ENCODE measurements at places on chromosomes 7 and 10. TPM values are rescaled to one million over a fixed set of nuclear protein-coding genes. Genes with fewer than 3 reads are reported as not detected.

DNA sequence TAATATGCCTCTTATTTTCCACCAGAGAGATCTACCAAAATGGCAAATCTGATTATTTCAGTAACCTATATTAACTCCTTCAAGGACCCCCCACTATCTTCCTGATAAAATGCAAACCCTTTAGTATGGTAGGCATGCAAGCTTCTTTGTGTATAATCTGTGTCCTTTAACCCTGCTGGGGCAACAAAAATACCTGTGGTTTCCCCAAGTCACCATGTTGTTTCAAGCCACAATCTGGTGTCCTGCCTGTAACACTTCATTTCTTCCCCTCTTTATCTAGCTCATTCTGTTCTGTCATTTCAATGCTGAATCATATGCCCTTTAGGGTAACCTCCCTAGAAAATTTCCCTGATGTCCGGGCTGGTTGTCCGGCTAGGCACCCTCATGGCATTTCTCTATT lies 5.3 kb downstream of the CALCR start:
- H3K27me3 ChIP-seq, result peaks cover 17% of the 10 kb centered on the region
- H3K27ac ChIP-seq, result no peak overlapping the region
- no peaks in the 10 kb centered on the region for H3K4me1 ChIP-seq
- DNase-seq, result no peak

GRCh38 chr10:43844221-43844620 lies 195.5 kb upstream of the ZNF32 start:
- H3K27me3 ChIP-seq, result no peaks in the 10 kb centered on the region
- H3K4me3 ChIP-seq, result no peak overlapping the region
- H3K4me1 ChIP-seq, result peaks cover 17% of the 10 kb centered on the region
- DNase-seq, result no peak
- no peaks in the 10 kb centered on the region for H3K36me3 ChIP-seq

GRCh38 chr10:87816898-87817608 lies 973 bp downstream of the ATAD1 start:
- H3K4me3 ChIP-seq, result peak overlapping the region; percentile 72
- no peak for DNase-seq
- peaks cover 4% of the 10 kb centered on the region for H3K36me3 ChIP-seq
- H3K27me3 ChIP-seq, result no peaks in the 10 kb centered on the region
- peaks cover 23% of the 10 kb centered on the region for H3K4me1 ChIP-seq

DNA sequence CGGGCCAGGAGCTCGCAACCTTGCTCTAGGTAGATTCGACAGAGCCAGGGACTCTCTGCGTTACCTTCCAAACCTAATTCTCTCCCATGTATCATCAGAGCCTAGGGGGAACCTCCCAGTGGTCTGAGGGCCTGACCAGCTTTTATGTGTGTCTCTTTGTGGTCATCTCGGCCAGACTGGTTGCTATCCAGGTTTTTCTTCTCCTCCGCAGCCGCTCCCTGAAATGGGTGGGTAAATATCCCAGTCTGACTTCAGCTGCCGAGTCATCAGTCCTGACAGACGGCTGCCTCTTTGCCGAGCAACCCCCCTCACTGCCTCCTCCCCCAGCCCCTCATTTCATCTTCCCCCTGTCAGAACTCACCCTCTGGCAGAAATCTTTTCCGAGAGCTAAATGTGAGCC lies 578.1 kb downstream of the LRMDA start:
- no peak overlapping the region for H3K4me3 ChIP-seq
- H3K36me3 ChIP-seq, result no peaks in the 10 kb centered on the region
- no peaks in the 10 kb centered on the region for H3K27me3 ChIP-seq
- no peak overlapping the region for H3K27ac ChIP-seq
- DNase-seq, result no peak

- peak; percentile 63 for DNase-seq
- H3K27ac ChIP-seq, result no peak overlapping the region
- no peak overlapping the region for H3K4me3 ChIP-seq
- no peaks in the 10 kb centered on the region for H3K27me3 ChIP-seq
Observed at GRCh38 chr7:132030086-132030568, 473.7 kb upstream of the PODXL start.

DNA sequence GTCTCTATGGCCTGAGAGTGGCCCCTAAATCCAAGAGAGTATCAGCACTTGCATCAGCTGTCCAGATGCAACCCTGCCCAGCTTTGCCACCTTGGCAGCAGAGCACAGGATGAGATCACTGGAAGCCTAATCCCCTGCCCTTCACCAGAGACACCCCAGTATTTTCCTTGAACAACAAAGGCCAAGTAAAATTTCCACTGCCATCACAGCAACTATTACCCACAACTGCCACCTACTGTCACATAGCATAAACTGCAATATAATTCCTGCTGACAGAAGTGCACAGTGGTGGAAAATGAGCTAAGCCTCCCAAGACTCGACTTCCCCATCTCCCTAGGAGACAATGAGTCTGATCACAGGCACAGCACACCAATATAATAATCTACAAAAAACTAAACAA lies 462.8 kb upstream of the ZWINT start:
- no peak overlapping the region for H3K4me3 ChIP-seq
- no peaks in the 10 kb centered on the region for H3K36me3 ChIP-seq
- no peaks in the 10 kb centered on the region for H3K4me1 ChIP-seq
- no peak overlapping the region for H3K27ac ChIP-seq
- H3K27me3 ChIP-seq, result no peaks in the 10 kb centered on the region

DNA sequence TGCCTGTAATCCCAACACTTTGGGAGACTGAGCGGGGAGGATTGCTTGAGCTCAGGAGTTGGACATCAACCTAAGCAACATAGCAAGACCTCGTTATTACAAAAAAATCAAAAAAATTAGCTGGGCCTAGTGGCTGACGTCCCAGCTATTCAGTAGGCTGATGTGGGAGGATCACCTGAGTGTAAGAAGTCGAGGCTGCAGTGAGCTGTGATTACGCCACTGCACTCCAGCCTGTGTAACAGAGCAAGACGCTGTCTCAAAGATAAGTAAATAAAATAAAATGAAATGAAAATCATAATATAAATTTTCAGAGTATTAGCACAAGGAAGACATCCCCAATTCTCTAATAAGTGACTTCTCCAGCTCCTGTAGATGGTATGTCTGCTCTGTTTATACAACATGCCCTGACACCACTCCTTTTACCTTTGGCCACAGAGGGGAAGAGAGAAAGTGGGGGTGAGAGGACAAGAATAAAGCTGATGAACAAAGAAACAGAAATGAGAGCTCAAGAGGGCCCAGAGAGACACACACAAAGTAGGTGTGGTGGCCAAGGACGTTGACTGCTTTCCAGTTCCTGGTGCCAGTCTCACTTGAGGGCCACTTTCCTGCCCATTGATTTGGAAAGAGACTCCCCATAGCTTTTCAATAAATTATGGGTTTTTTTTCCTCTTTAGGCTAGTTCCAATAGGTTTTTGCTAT lies 62.9 kb downstream of the PTTG1IP2 start:
- no peaks in the 10 kb centered on the region for H3K36me3 ChIP-seq
- H3K27ac ChIP-seq, result no peak overlapping the region
- H3K27me3 ChIP-seq, result no peaks in the 10 kb centered on the region

DNA sequence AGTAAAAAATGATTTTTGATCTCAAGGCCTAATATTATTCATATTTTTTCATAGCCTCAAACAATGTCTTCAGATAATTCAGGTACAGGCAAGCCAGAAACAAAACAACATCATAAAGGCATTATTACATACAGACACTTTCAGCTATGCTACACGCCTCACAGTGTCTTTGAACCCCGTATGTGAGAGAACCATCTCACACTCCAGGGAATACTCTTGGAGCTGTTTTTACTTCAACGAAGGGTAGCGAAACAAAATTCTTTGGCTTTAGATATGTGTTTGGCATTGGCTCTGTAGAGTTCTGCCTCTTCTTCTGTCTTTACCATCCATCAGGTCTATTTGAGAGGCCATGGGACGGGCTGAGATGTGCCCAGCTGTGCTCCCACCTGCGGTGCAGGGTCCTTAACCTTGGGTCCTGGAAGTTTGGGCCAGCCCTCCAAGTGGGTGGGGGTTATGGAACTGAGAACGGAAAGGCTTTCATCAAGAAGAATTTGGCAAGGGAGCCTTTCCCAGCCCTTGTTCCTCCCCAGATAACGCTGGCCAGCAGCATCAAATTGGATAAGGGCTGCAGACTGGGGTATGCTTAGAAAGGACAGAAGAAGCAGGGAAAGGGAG lies 276.9 kb downstream of the TCF7L2 start:
- DNase-seq, result no peak
- H3K27ac ChIP-seq, result no peak overlapping the region
- peaks cover 10% of the 10 kb centered on the region for H3K27me3 ChIP-seq
- H3K4me3 ChIP-seq, result no peak overlapping the region

DNA sequence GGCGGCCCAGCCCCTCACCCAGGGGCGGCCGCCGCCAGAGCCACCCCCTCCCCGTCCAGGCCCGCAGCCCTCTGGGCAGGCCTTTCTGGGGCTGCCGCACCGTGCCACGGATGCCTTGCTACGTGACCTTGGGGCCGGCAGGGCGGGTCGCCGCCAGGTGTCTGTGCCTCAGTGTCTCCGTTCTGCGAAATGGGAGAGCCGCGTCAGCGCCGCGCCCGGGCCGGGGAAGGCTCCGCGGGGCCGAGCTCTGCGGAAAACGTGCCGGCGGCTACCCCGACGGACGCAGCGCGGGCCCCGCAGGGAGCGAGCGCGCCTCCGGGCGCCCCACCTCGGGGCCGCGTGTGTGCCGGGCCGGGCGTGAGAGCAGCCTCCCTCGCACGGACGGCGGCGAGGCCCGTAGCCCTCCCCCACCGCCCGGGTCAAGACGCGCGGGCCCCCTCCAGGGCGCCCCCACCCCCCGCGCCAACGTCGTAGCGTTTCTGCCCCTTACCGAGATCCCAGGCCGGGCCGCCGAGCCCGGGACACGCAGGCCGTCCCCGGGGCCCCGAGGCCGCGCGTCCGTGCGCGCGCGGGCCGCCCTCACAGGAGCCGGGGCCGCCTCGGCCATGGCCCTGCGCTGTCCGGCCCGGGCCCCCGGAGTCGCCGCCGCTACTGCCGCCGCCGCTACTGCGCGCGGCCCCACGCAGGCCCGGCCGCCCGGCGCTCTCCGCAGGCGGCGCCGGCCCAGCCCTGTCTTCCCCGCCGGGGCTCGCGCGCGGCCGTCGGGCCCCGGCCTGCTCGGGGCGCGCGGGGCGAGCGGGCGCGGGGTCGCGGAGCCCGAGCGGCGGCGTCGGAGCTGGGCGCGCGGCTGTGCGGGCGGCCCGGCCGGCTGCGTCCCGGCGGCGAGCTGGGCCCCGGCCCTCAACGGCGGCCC lies 1.1 kb downstream of the ZNF777 start:
- H3K36me3 ChIP-seq, result peaks cover 16% of the 10 kb centered on the region
- peaks cover 19% of the 10 kb centered on the region for H3K4me1 ChIP-seq
- H3K27ac ChIP-seq, result no peak overlapping the region
- peak overlapping the region; percentile 85 for H3K4me3 ChIP-seq
- DNase-seq, result no peak
- H3K27me3 ChIP-seq, result no peaks in the 10 kb centered on the region

- no peak overlapping the region for H3K27ac ChIP-seq
- H3K36me3 ChIP-seq, result no peaks in the 10 kb centered on the region
- H3K4me1 ChIP-seq, result no peaks in the 10 kb centered on the region
- H3K4me3 ChIP-seq, result no peak overlapping the region
Observed at GRCh38 chr7:49631071-49631815, 142.2 kb upstream of the VWC2 start.

DNA sequence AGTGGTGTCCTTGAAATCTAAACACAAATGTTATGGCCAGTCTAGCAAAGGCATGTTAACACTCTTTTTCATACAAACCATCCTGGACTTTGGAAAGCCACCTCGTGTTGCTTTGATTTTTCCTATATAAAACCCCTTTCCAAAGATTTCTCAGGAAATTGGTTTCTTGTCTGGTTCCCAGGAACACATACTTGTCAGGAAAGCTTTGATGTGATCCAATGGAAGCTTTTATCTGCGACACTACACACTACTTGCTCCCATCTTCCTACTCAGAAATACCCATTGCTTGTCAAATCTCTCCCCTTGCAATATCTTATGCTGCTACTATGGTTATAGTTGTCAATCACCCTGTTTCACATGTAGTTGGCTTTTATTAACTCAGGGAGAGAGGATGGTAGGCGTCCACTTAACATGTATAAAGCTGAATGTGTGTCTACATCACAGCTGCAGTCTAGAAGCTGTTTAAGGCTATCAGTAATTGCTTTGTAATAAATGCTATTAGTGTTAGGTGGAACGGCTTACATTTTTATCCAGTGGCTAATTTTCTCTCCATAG lies 189.6 kb downstream of the GPAM start:
- no peak overlapping the region for H3K4me3 ChIP-seq
- no peaks in the 10 kb centered on the region for H3K36me3 ChIP-seq
- H3K4me1 ChIP-seq, result no peaks in the 10 kb centered on the region
- no peaks in the 10 kb centered on the region for H3K27me3 ChIP-seq
- no peak for DNase-seq

DNA sequence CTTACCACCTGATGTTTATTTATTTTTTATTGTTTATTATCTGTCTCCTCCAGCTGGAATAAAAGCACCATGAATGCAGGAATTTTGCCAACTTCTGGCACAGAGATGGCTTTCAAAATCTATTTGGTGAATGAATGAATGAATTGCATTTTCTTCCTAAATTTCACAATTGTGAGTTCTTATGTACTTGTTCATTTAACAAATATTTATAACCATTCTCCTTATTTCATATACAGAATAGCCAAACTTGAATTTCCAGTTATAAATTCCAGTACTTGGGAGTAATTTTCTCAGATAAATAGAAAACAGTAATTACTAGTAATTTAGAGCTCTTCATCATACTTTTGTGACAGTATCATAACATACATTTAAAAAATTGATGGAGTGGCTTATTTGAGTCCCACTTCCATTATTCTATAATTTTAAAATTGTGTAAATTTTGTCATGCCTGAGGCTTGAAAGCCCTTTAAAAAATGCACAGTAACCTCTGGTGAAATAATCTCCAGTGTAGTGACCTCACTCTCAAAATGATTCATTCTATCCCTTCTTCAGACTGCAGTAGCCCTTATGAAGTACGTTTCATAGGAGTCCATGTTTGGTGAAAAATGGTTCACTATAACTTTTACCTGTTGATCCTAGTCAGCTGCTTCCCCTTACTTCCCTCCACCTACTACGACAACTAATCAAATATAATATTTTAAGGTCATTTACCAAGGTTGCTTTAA lies 40.0 kb upstream of the SRI start:
- no peaks in the 10 kb centered on the region for H3K27me3 ChIP-seq
- DNase-seq, result no peak
- H3K27ac ChIP-seq, result no peak overlapping the region

DNA sequence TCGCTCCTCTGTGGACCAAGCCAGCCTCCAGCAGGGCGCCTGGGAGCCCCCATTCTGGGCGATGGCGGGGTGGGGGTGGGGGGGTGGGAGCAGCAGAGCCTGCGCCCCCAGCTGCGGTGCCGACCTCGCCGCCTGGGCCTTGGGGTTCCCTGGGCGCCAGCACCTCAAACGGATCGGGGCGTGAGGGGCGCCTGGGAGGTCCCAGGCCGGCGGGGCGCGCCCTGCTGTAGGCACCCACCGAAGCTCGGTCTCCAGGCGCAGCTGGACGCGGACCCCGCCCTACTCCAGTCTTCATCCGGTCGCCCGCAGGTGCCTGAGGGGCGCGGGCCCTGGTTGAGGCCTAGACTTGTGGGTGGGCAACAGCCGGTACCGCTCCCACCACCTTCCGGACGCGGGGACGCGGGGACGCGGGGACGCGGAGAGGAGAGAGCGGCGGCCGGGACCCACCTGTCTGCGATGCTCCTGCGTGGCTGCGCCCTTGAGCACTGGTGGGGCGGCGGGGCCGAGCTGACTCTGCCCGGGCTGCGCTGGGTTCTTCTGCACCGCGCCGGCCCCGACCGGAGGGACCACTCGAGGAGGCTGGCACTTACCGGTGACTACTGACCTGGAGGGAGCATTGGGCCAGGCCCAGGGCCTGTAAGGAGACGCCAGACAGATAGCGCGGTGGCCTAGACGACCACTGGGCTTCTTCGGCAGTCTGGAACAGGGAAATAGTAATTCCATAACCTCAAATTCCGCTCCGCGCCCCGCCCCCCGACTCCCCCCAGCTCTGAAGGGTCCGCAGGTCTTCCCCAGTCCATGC lies 5.5 kb upstream of the KCP start:
- no peak for DNase-seq
- H3K27ac ChIP-seq, result no peak overlapping the region
- H3K36me3 ChIP-seq, result no peaks in the 10 kb centered on the region
- peaks cover 4% of the 10 kb centered on the region for H3K4me1 ChIP-seq

Gene CLCN1
- total RNA-seq, result not detected

Gene KCNH2
- total RNA-seq, result 3.6 TPM
